ENCODE measurements at places on chromosomes 1 and 21.
A peak's percentile ranks its signal among the peaks of the same experiment; 100 is the strongest.

- peak; percentile 89 for DNase-seq
Observed at GRCh38 chr1:87328272-87329050, at the start of gene LMO4. Gene LMO4 (plus strand): TSS chr1:87328880. CDS start chr1:87332016, 3,136 bp downstream.

DNA sequence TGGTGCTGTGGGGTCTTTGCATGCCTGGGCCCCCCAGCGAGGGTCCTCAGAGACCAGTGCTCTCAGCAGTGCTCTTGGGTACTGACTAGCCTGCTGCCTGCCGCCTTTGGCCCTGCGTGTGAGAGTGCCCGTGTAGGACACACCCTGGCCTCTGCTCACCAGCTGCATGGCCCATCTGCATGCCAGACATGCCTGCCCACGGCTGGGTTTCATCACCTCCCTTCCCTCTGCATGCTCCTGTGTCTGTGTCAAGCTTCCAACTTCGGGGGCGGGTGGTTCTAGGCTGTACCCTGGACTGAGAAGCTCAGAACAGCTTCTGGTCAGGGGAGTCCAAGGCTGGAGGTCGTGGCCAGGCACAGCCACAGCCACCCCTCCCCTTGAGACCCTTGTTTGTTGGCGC lies 56.9 kb downstream of the PTPRF start:
- DNase-seq = no peak

DNA sequence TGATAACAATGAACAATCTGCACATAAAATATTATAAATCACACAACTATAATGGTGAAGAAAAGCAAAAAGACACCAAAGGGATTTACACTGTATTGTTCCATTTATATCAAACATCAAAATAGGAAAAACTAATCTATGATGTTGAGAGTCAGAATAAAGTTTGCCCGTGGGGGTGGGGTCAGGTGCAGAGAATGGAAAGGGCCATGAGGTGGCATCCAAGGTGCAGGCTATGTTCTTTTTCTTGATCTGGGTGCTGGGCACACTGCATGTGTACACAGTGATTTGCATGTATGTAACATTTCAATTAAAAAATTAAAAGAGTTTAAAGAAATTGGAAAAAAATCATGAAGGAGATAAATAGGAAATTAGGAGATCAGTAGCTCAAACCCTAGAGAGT lies 127.3 kb downstream of the DSCAM start:
- DNase-seq = no peak

GRCh38 chr1:61981870-61982660 lies 212.6 kb upstream of the L1TD1 start:
- no peak for DNase-seq

DNA sequence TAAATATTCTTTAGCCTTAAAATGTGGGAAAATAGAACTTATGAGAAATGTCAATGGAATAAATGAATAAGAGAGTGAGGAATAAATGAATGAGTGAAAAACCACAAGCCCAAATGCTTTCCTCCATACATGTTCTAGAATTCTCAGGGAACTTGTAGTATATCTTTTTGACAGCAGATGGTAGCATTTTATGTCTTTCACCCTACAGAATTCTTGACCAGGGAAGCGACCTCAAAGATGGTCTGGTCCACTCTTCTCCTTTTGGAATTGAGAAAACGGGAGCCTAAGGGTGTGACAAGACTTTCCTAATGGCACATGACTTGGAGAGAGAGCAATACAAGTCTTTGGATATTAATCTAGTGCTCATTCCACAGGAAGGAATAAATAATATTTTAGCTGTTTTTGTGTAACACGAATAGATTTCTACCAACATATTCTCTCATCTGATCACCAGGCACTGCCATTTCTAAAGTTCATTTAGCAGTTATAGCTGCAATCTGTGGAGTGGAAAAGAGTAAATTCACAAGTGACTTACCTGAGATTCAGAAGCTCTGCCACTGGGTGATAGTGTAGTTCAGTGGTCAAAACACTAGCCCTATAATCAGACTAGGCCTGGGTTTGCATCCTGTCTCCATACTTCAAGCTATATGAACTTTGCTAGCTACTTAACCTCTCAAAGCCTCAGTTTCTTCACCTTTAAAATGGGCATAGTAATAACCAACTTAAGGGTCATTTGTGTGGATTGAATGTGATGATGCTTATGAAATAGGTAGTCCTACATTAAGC lies 15.0 kb upstream of the F5 start:
- no peak for DNase-seq

GRCh38 chr1:226862890-226863289 lies 7.5 kb upstream of the PSEN2 start:
- no peak for DNase-seq

GRCh38 chr1:213994888-213995287 lies 7.1 kb downstream of the PROX1 start:
- DNase-seq = no peak

DNA sequence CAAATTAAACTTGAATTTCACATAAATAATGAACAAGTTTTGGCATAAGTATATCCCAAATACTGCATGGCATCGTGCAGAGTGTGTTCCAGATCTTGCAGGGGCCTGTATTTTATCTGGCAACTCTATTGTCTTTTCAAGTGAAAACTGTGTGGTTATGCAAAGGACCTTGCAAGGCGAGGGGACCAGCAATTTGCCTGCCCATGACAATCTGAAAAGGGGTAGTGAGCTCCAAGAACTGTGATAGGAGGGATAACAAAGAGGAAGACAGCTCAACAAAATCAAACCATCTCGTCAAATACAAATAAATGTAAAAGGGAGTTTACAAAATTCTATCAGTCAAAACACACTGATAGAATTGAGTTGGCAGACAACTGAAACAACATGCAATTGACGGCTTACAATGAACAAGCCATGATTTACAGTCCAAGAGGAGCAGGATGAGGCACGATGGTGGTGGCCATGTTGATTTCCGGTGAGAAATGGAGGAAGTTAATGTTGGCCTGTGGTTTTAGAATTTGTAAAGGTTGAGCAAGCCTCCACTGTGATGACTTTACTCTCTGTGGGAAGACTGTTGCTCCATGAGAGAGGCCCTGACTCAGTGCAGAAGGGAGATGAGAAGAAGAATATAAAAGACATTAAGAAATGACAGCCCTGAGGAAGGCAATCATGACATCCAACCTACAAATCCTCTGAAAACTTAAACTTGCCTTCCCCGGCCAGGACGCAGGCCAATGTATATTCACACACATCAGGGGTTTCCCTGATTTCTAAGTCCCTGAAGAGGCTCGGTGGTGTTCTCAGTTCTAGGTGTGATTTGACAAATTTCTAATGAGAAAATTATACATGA lies 132.2 kb downstream of the ADSS2 start:
- DNase-seq = peak; percentile 47

DNA sequence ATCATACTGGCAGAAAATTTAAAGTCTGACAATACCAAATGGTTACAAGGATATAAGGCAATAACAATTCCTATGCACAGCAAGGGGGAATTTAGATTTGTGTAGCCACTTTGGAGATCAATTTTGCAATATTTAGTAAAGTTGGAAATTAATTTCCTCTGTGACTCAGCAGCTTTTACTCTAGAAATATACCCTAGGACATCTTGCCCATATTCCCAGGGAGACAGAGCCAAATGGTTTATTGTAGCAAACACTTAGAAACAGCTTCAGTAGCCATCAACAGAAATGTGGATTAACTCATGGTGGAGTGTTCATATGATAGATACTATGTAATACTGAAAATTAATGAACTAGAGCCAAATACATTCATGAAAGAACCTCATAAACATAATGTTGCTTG lies 104.6 kb downstream of the BACH1 start:
- no peak for DNase-seq

DNA sequence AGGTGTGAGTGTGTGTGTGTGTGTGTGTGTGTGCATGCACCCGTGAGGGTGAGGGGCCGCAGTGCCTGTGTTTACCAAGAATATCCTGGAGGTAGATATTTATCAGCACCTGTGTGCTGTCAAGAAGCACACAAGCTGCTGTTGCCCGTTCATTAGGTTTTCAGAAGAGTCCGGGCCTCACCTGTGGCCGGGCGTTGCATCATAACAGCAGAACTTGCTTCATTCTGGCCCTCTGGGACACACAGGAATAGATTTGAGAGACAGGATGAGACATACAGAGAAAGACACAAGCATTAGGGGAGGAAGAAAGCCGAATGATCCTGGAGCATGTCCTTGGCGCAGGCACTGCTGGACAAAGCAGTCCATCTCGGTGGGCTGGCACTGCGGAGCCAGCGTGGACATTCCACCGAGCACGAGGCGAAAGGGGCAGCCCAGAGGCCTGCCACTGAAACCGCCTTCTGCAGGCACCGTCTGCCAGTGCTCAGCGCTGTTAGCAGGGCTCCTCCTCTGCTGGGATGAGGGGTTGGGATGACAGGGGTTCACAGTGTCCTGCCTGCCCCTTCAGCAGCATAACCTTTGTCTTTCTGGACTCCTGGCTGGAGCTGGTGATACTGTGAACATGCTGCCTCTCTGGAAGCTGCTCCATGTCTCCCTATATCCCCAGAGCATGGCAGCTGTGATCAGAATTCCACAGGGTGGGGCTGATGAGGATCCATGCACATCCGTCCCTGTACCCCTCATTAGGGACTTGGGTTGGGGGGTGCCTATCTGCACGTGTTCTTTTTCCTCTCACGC lies 81.1 kb downstream of the PEX14 start:
- DNase-seq = no peak

- no peak for DNase-seq
Observed at GRCh38 chr1:26570287-26570686, 40.7 kb downstream of the RPS6KA1 start.

GRCh38 chr1:37040773-37041172 lies 6.5 kb upstream of the GRIK3 start:
- no peak for DNase-seq

DNA sequence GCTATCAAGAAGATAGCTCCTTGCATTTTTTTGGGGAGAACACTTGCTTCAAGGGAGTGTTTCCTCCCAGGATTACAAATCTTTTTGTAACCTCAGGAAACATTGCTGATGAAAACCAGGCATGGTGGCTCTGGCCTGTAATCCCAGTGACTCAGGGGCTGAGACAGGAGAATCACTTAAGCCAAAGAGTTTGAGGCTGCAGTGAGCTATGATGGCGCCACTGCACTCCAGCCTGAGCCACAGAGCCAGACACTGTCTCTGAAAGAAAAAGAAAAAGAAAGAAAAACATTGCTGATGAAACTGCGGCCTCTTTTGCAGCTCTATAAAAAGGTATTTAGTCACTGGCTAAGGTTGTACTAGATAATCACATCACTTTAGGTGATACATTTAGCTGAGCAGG lies 7.3 kb downstream of the RNU1-2 start:
- DNase-seq = no peak

DNA sequence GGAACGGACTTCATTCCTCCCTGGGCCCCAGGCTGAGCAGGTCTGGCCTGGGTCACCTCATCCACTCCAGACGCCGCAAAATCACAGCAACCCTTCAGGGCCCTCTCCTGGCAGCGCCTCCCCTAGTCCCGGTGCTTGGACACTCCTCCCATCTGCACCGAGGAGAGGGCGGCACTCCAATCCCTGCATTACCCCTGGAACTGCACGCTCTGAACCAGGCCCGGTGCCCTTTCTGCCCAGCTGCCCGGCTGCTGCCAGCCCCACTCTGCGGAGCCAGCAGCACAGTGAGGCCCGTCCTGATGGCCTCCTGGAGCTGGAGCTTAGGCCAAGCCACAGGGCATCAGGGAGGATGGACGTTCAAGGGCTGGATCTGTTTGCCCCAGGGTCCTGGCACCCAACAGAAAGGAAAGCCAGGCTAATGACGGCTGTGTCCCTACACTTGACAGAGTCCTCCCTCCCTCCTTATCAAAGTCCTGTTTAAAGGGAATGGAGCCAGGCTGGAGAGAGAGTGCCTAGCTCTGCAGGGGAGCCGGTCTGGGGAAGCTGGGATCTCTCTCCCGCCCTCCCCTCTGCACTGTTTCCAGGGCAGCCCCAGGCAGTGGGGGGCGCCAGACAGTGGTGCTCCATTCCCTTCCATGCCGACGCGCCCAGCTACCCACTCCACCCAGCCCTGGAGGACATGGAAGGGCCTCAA lies 12.7 kb downstream of the COL6A2 start:
- DNase-seq = no peak

Data from stimulated activated CD4-positive, alpha-beta T cell treated with anti-CD3 and anti-CD28 coated beads, Interleukin-15, amount 100 ng/mL, for 24 hours (primary cell).